ENCODE measurements at places on chromosomes 7 and 10. TPM values are rescaled to one million over a fixed set of nuclear protein-coding genes. Genes with fewer than 3 reads are reported as not detected.

ANKRD30A gene
- total RNA-seq = not detected

FGFR2 gene
- total RNA-seq = 3.0 TPM

ZNF775 gene
- total RNA-seq = 2.0 TPM

GRCh38 chr7:37916673-37917660, at the start of gene SFRP4:
Gene SFRP4 (minus strand): TSS chr7:37916817. CDS start chr7:37916537, 280 bp downstream.
- peaks cover 38% of the 10 kb centered on the region for H3K27me3 ChIP-seq
- DNase-seq = peak; percentile 52
- H3K4me1 ChIP-seq = no peaks in the 10 kb centered on the region
- no peak within 1 kb of the TSS for H3K4me3 ChIP-seq
- peaks cover 6% of the 10 kb centered on the region for H3K36me3 ChIP-seq

DNA sequence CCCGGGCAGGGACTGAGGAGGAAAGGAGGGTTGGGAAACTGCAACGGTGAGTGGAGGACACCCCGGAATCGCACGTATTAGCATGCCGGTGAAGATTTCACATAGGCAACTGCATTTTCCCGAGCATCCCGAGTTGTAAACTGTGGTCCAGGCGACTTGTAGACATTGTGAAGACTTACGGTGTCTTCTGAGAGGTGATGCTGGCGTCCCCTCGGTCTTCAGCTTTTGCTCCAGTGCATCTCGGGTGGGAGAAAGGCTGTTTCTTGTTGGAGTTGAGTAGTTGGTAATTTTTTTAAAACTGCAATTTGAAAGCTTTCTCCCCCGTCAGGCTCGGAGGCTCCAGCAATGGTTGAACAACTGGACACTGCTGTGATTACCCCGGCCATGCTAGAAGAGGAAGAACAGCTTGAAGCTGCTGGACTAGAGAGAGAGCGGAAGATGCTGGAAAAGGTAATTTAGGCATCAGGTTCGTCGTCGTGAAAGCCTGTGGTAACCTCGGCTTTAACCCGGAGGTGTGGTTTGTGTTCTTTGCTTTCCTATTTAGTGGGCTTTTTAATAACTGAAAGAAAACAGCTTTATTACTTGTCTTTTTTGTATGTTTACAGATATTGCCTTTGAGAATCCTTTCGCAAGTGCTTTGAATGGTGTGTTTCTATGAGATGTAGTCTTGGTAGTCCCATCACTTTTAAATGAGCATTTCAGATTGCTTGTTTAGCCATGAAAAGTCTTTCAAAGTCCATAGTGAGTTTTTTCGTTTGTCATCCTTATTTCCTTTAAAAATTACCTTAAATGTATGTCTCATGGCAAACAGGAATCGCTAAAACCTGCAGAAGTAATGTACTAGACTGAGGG, 687 bp downstream of the HELLS start:
- H3K4me1 ChIP-seq = peaks cover 6% of the 10 kb centered on the region
- DNase-seq = peak; percentile 47
- no peaks in the 10 kb centered on the region for H3K27me3 ChIP-seq
- H3K36me3 ChIP-seq = peaks cover 14% of the 10 kb centered on the region

- H3K27me3 ChIP-seq = no peaks in the 10 kb centered on the region
- DNase-seq = no peak
- no peaks in the 10 kb centered on the region for H3K4me1 ChIP-seq
- H3K36me3 ChIP-seq = no peaks in the 10 kb centered on the region
- H3K4me3 ChIP-seq = no peak overlapping the region
These were observed 619.8 kb upstream of the GALNT17 start for GRCh38 chr7:70512144-70512543.

DNA sequence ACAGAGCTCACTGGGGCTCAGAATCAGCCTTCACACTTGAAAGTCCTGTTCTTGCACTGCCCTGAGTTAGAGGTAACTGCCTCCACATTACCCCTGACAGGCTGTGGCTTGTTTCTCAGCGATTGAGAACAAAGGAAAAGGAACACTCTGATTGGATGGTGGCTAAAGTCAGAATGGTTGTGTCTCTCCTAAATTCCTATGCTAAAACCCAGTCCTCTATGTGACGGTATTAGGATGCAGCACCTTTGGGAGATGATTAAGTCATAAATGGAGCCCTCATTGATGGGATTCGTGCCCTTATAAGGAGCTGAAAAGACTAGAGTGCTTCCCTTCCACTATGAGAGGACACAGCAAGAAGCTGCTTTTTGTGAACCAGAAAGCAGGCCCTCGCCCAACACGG, 38.9 kb upstream of the DGKI start:
- H3K27ac ChIP-seq = peak overlapping the region; percentile 1
- H3K36me3 ChIP-seq = peaks cover 54% of the 10 kb centered on the region

DNA sequence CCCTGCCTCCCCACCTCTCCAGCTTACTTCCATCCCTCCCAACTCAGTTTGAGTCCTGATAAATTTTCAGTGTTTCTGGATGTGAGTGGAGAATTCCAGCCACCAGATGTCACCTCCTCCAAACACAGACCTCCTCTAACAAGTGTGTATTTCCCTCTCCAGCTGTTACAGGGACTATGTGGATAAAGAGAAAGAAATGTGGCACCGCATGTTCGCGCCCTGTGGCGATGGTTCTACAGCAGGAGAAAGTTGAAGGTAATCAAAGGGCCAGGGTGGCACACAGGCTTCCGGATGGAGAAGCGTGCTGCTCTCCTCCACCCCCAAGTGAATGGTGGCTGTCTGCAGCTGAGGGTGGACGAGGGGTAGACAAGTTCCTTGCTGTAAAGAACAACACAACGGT, 14.7 kb downstream of the FKBP6 start:
- no peak overlapping the region for H3K27ac ChIP-seq
- H3K27me3 ChIP-seq = peaks cover 2% of the 10 kb centered on the region
- H3K4me1 ChIP-seq = peaks cover 9% of the 10 kb centered on the region
- H3K4me3 ChIP-seq = no peak overlapping the region
- no peaks in the 10 kb centered on the region for H3K36me3 ChIP-seq

DNA sequence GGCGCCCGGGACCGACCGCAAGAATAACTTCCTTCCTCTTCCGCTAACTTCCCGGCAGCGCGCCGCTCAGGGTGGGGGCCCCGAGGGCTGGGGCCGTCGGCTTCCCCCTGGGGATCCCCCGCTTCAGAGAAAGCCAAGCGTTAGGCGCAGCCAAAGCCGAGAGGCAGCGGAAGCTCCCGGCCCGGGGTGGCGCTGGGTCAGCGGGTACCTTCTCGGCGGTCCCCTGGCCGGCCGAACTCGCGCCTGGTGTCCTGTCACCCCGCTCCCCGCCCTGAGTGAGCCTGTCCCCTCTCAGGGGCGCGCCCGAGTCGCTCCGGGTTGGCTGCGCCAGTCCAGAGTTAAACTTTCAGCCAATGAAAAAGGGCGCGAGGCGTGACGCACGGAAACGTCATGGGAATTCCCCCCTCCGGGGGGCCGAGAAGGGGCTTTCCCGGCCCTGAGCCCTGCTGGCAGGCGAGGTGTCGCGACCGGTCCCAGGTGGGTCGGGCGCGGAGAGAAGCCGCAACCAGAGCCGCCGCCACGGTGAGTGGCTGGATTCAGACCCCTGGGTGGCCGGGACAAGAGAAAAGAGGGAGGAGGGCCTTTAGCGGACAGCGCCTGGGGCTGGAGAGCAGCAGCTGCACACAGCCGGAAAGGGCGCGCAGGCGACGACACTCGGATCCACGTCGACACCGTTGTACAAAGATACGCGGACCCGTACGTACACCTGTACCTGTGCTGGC, 1.3 kb upstream of the NFKB2 start:
- peak overlapping the region; percentile 99 for H3K27ac ChIP-seq
- peaks cover 25% of the 10 kb centered on the region for H3K36me3 ChIP-seq
- DNase-seq = peak; percentile 96
- peak overlapping the region; percentile 92 for H3K4me3 ChIP-seq
- no peaks in the 10 kb centered on the region for H3K27me3 ChIP-seq

GRCh38 chr7:148031811-148032210, 558.8 kb upstream of the C7orf33 start:
- H3K4me1 ChIP-seq = no peaks in the 10 kb centered on the region
- no peak overlapping the region for H3K27ac ChIP-seq
- peaks cover 36% of the 10 kb centered on the region for H3K27me3 ChIP-seq
- DNase-seq = no peak

Data from MCF 10A (cell line).